AG20443 (cell line): ENCODE measurements at places on chromosomes 7 and 10.
A peak's percentile ranks its signal among the peaks of the same experiment; 100 is the strongest.

DNA sequence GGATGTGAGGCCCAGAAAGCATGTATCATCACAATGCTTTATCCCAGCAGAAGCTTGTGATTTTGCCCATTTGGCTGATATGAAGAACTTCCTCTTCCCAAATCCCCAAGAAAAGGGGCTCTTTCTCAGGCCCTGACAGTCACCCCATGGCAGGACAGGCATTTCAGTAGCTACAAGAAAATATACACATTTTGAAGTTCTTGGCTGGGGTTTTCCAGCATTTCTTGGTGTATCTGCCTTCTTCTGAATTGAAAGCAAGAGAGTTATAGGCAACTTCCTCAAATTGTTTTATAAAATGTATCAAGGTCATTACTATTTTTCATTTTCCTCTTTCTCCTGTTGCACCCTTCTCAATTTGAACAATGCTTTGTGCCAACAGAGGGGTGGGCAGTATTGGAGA, 63.3 kb upstream of the PDLIM1 start:
- no peak for DNase-seq

DNA sequence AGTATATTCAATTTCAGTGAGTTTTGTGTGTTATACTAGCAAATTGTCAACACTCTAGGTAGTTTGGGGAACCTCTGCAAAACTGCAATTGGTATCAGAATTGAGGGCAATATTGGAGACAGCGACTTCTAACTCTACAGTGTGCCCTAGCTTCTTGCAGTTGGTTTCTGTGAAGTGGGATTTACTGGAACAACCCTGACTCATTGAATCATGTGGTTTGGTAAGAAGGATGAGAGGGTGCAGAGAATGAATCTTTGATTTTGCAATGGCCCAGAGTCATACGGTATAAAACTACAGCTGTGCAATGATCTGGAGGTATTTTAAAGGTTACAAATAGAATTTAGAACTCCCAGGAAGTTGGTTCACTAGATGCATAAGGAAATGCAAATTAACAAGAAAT, 129.1 kb upstream of the PPP1R3A start:
- DNase-seq, result peak; percentile 48

- peak; percentile 100 for DNase-seq
Observed at GRCh38 chr7:1028044-1028770, 16.1 kb upstream of the GPR146 start.

GRCh38 chr7:88759230-88760135, at the start of gene ZNF804B:
ZNF804B (plus strand) TSS chr7:88759700; CDS start chr7:88759977, 277 bp downstream.
- peak; percentile 32 for DNase-seq

GRCh38 chr10:101672536-101672935, 22.4 kb downstream of the FBXW4 start:
- no peak for DNase-seq
